ENCODE measurements at places on chromosomes 5 and 9. TPM values are rescaled to one million over a fixed set of nuclear protein-coding genes. Genes with fewer than 3 reads are reported as not detected.

EQTN gene
- not detected for total RNA-seq

ADRB2 gene
- not detected for total RNA-seq

CDH6 gene
- 0.58 TPM for total RNA-seq

SH3TC2 gene
- total RNA-seq: not detected

TRIO gene
- 50.0 TPM for total RNA-seq

PCDHAC2 gene
- total RNA-seq: 7.8 TPM

C5orf58 gene
- total RNA-seq: not detected

LIX1 gene
- 2.0 TPM for total RNA-seq

SLC6A3 gene
- total RNA-seq: not detected

FAM200C gene
- 4.9 TPM for total RNA-seq

CCL27 gene
- not detected for total RNA-seq

PTTG1 gene
- total RNA-seq: 403 TPM

FOXI1 gene
- not detected for total RNA-seq

MPDZ gene
- 15.5 TPM for total RNA-seq

CD72 gene
- 2.4 TPM for total RNA-seq

ZNF300 gene
- total RNA-seq: not detected

SPATA31A6 gene
- total RNA-seq: not detected

FAM221B gene
- not detected for total RNA-seq

CAPSL gene
- total RNA-seq: not detected

ASTN2 gene
- total RNA-seq: 25.2 TPM

AJM1 gene
- total RNA-seq: 0.49 TPM

PCDHB15 gene
- not detected for total RNA-seq

SPATA31A3 gene
- total RNA-seq: 0.20 TPM

NDUFA8 gene
- 107 TPM for total RNA-seq

SURF4 gene
- total RNA-seq: 333 TPM

KIF24 gene
- 5.2 TPM for total RNA-seq

PCDHGB1 gene
- total RNA-seq: not detected

FBLL1 gene
- not detected for total RNA-seq

BNC2 gene
- 5.0 TPM for total RNA-seq

SLC28A3 gene
- total RNA-seq: not detected

PTGES gene
- 4.8 TPM for total RNA-seq

IL9 gene
- not detected for total RNA-seq

ISL1 gene
- total RNA-seq: not detected

FAM120AOS gene
- total RNA-seq: 60.9 TPM

MAP1B gene
- 21.9 TPM for total RNA-seq

IFNE gene
- not detected for total RNA-seq

KDM3B gene
- 72.0 TPM for total RNA-seq

BICD2 gene
- total RNA-seq: 30.3 TPM

Data from G401 (cell line).